ENCODE measurements at places on chromosomes 7 and 10.

GRCh38 chr7:8189625-8190024 lies 72.3 kb downstream of the ICA1 start:
- DNase-seq: no peak

DNA sequence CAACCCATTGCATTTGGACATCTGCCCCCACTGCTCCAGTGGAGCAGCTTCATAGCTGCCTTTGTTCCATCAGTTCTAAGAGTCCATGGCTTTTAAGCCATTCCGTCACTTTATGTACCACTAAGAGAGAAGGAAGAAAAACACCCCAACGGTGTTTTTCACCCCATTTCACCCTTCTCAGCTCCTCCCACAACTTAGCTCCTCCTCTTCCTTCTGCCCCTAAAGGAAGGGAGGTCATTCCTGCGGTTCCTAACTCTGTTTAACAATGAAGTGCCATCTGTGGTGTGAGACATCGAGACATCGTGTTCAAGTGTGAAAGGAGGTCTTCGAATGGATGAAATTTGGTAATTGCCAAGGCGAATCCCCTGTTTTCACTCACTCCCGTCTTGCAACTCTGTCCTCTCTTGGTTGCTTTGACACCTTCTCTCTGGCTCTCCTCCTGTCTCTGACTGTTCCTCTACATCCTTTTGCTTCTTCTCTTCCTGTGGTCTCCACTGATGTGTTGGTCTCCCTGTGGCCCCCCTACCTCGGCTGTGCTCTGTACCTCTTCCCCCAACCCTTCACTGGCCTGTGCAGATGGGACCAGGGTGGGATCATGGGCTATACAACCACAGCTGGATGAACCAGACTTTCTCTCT lies 23.0 kb downstream of the SMKR1 start:
- no peak for DNase-seq

GRCh38 chr7:139603282-139603681 lies 79.8 kb downstream of the CLEC2L start:
- DNase-seq: no peak

- no peak for DNase-seq
Observed at GRCh38 chr7:154390961-154391360, 338.8 kb downstream of the DPP6 start.

DNA sequence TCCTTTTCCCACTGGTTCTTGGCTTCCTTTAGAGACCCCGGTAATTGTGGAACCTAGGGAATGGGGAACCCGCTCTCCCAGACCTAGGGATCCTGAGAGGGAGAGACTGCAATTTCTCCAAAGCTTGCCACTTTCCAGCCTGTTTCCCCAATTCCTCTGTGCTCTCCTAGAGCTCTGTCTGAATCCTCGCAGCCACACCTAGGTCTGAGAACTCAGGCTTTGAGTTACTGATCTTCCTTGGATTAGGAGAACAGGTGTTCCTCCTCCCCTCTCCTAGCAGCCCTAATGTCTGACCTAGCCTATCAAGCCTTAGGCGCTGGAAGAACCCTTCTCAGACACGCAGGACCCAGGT lies 20.0 kb downstream of the WNT8B start:
- no peak for DNase-seq

- no peak for DNase-seq
Observed at GRCh38 chr10:102068216-102068615, 3.1 kb downstream of the HPS6 start.

DNA sequence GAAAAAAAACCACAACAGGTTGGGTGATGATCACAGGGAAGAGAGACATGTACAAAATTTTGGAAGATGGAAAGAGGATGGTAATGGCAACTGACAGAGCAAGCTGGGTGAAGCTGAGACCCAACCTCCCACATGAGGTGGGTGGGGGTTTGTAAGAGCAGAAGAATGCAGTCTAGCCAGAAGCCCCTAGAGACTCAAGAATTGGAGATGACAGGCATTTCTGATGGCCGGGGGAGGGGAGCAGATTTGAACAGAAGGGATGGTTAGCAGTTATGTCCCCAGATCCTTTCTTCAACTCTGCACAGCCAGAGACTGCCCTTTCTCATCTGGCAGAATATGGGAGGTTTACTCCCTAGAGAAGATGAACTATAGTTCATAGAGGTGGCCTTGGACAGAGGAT lies 208.0 kb downstream of the GALNT17 start:
- no peak for DNase-seq
